Kidney tubule cell (primary cell): ENCODE measurements at places on chromosomes 12 and 14.

GRCh38 chr12:50569876-50570275 lies 65.1 kb downstream of the DIP2B start:
- DNase-seq, result no peak

DNA sequence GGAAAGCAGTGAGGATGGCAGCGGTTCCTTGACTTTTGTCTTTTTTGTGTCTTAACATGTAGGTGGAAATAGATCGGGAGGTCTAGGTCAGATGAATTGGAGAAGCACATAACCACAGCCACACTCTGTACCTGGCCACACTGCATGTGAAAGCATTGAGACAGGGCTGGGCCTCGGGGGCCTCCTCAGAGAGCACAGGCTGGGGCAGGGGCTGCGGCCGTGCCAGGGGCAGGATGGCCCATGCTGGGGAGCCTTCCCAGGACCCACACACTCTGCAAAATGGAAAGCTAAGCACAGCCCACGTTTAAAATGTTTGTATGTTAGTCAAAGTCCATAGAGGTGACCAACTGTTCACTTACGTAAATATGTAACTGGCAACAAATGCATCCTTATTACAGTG lies 76.7 kb downstream of the PIWIL1 start:
- DNase-seq, result no peak

GRCh38 chr12:125492354-125493270 lies 427.4 kb downstream of the AACS start:
- no peak for DNase-seq

DNA sequence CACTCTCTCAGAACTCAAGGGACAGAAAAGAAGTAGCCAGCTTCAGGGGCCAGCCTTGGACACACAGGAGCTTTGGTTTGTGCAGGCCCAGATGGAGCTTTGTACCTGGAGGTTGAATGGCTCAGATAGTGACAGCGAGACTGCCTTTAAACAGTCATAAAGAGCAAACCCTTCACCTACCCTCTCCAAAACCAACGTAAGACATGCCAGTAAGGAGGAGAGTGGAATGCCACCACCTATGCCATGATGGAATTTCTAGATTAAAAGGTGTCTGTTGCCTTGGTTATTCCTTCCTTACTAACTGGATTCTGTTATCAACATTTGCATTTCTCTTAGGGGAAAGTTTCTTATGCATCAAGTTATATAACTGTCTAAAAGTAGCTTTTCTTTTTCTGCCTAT lies 98.1 kb downstream of the EML1 start:
- DNase-seq, result no peak

GRCh38 chr12:92539110-92539749 lies 163.6 kb upstream of the PLEKHG7 start:
- peak; percentile 93 for DNase-seq

DNA sequence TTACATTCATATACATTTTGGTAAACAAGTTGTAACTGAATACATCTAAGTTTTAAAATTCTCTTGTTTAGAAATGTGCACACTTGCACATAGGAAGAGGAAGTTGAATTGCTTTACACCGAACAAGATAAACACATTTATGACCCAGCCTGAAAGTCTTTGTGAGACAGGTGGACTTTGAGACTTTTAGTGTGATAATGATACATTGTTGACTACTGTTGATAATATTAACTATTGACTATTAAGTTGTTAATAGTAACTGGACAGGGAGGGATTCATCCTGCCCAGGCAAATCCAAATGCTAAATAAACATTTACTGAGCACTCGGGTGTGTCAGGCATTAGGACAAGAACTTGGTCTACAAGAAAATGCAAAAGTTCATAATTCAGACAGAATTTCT lies 68.0 kb downstream of the AVPR1A start:
- no peak for DNase-seq

GRCh38 chr12:15897433-15897832 lies 13.7 kb upstream of the DERA start:
- no peak for DNase-seq

DNA sequence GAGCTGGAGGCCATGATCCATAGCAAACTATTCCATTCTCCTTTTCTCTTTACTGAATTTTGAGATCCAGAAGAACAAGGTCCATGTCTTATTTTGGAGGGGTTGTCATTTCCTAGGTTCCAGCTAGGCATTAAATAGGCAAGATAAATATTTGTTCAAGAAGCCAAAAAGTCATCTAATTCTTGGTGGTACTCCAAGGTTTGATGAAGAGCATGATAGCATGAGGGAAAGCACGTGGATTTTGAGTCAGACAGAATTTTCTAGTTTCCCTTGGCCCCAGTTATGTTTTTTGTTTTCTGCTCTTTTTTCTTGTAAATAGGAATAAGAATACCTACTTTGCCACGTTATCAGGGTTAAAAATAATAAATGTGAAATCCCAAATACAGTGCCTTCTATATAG lies 25.5 kb upstream of the FRMD6 start:
- no peak for DNase-seq
